Diencephalon (tissue), 1 donor: ENCODE measurements at places on chromosomes 5 and 9. TPM values are rescaled to one million over a fixed set of nuclear protein-coding genes. Genes with fewer than 3 reads are reported as not detected.

FAM153A gene
- total RNA-seq: 4.6 TPM

SLC25A2 gene
- total RNA-seq: 0.23 TPM

PCDHGA6 gene
- total RNA-seq: 11.3 TPM

IFNA21 gene
- not detected for total RNA-seq

GFRA3 gene
- total RNA-seq: not detected

NUDT2 gene
- 18.7 TPM for total RNA-seq

MAMDC2 gene
- 2.5 TPM for total RNA-seq

HSPA5 gene
- total RNA-seq: 57.4 TPM

SPATA31E1 gene
- not detected for total RNA-seq

SHC3 gene
- total RNA-seq: 42.0 TPM

ZNF608 gene
- 91.6 TPM for total RNA-seq

C5orf63 gene
- 9.5 TPM for total RNA-seq
